Small intestine (tissue), 16 donors: ENCODE measurements at places on chromosomes 12 and 14. TPM values are rescaled to one million over a fixed set of nuclear protein-coding genes. Genes with fewer than 3 reads are reported as not detected.

- peaks cover 3% of the 10 kb centered on the region for H3K4me1 ChIP-seq
- peaks cover 27% of the 10 kb centered on the region for H3K27me3 ChIP-seq
- H3K36me3 ChIP-seq: no peaks in the 10 kb centered on the region
- no peak overlapping the region for H3K4me3 ChIP-seq
- H3K27ac ChIP-seq: no peak overlapping the region
- peak; percentile 60 for DNase-seq
Observed at GRCh38 chr12:51864833-51865670, 16.5 kb upstream of the FIGNL2 start.

DNA sequence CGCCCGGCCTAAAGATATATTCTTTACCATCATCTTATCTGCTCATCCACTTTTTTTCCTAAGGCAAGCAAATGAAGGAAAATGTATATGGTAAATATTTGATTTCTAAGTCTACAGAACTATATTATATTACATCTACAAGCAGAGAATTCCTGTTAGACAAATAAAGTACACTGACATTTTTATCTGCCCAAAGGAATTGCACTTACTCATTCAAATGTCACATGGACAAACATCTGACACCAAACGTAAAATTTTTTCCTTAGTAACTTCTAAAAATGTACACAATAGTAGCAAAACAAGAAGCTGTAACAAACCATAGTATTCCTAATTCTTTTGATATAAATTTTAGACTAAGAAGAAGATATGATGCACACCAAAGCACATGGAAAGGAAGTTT, 51.0 kb downstream of the SPPL3 start:
- no peak overlapping the region for H3K4me3 ChIP-seq
- H3K27ac ChIP-seq: no peak overlapping the region

DNA sequence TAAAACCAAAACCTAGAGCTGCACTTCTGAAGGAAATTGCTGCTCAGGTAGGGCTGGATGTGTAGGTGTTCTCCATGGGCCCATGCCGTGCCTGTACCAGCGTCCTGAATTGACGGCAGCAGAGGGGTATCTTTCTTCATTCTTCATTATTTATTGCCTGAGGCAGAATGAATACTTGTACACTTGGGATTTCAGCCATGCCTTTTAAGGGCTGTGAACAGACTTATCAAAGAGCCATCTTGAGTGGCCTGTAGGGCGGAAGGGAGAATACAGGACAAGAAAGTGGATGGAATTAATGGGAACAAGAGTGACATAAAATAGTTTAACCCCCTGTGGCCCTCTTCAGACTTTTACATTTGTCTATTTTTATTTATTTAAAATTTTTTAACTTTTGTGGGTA, 61.4 kb downstream of the RASSF3 start:
- peaks cover 71% of the 10 kb centered on the region for H3K4me1 ChIP-seq
- DNase-seq: peak; percentile 26
- H3K36me3 ChIP-seq: no peaks in the 10 kb centered on the region
- no peaks in the 10 kb centered on the region for H3K27me3 ChIP-seq

NTF3 gene
- polyA plus RNA-seq: 2.2 TPM

NPFF gene
- polyA plus RNA-seq: not detected

- no peaks in the 10 kb centered on the region for H3K4me1 ChIP-seq
- H3K27me3 ChIP-seq: no peaks in the 10 kb centered on the region
- no peak overlapping the region for H3K27ac ChIP-seq
Observed at GRCh38 chr14:72961579-72962335, 35.5 kb downstream of the DCAF4 start.

DNA sequence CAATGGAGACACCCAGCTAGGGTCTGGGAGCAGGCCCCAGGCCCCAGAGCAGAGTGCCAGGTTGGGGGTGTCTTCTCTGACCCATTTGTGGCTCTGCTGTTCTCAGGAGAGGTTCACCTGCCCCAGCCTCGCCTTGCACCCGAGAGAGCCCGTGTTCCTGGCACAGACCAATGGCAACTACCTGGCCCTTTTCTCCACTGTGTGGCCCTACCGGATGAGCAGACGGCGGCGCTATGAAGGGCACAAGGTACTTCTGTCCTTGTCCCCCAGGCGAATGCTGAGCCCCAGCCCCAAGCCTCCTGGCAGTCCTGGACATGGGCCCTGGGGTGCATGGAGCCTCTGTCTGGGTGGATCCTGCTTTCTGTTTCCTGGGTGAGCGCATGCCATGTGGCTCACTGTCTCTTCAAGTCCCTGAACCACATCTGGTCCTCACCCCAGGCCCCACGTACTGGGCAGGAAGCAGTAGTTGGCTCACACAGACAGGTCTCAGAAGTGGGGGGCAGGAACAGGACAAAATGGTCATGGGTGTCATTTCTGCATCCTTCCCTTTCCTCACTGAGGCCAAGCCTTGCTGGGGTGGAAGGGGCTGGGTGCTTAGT, 58.2 kb downstream of the BEGAIN start:
- H3K4me1 ChIP-seq: no peaks in the 10 kb centered on the region
- no peaks in the 10 kb centered on the region for H3K36me3 ChIP-seq
- no peaks in the 10 kb centered on the region for H3K27me3 ChIP-seq
- no peak overlapping the region for H3K27ac ChIP-seq
- H3K4me3 ChIP-seq: no peak overlapping the region
- no peak for DNase-seq

CCDC177 gene
- not detected for polyA plus RNA-seq

- no peaks in the 10 kb centered on the region for H3K36me3 ChIP-seq
- no peak overlapping the region for H3K4me3 ChIP-seq
- peaks cover 3% of the 10 kb centered on the region for H3K4me1 ChIP-seq
- no peak overlapping the region for H3K27ac ChIP-seq
- DNase-seq: no peak
Observed at GRCh38 chr14:68464711-68465110, 328.2 kb downstream of the ZFP36L1 start.

DNAI7 gene
- polyA plus RNA-seq: 0.04 TPM

SLC38A4 gene
- polyA plus RNA-seq: 0.22 TPM

LMO3 gene
- polyA plus RNA-seq: 0.67 TPM

- no peaks in the 10 kb centered on the region for H3K36me3 ChIP-seq
- no peak overlapping the region for H3K4me3 ChIP-seq
- no peak overlapping the region for H3K27ac ChIP-seq
- peak; percentile 6 for DNase-seq
- no peaks in the 10 kb centered on the region for H3K27me3 ChIP-seq
Observed at GRCh38 chr12:85733221-85733840, 102.9 kb downstream of the RASSF9 start.

DNA sequence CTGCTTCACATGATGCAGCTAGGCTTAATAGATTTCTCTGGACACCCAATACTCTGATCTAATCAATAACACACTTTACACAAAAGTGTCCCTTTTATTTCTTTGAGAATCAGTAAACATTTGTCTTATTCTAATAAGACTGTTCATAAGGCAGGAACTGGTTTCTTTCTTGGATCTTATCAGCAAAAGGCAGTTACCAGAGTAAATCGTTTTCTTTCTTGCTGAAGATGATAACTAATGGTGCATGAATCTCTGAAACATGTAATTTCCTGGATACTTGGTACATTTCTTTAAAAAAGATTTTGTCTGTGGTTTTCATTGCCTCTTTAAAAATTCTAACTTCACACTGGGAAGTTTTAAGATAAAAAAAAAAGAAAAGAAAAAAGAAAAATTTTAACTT, 39.6 kb downstream of the WIF1 start:
- no peaks in the 10 kb centered on the region for H3K36me3 ChIP-seq
- H3K27me3 ChIP-seq: no peaks in the 10 kb centered on the region
- no peak overlapping the region for H3K27ac ChIP-seq
- H3K4me1 ChIP-seq: no peaks in the 10 kb centered on the region

ANKRD33 gene
- not detected for polyA plus RNA-seq

DNA sequence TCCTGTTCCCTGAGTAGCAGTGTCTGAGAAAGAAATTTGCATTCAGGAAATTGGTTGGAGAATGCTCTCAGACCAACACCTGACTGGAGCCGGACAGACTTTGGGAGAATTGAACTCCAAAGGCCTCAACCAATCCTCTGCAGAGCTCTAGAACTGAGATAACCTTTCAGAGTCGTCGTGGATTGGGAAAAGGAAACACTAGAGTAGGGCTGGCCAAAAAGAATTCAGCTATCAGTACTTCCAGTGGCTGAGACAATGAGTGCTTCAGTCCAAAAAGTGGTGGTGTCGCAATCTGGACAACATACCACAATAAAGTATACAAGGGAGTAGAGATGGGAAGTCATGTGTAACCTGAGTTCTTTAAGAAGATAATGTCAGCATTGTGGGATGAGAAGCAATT, 377.1 kb downstream of the SLC16A7 start:
- H3K27me3 ChIP-seq: no peaks in the 10 kb centered on the region
- DNase-seq: no peak
- no peaks in the 10 kb centered on the region for H3K4me1 ChIP-seq
- H3K27ac ChIP-seq: no peak overlapping the region
- H3K36me3 ChIP-seq: no peaks in the 10 kb centered on the region

AKAP5 gene
- polyA plus RNA-seq: 0.27 TPM

- H3K4me1 ChIP-seq: no peaks in the 10 kb centered on the region
- no peak for DNase-seq
- H3K27me3 ChIP-seq: no peaks in the 10 kb centered on the region
- no peak overlapping the region for H3K4me3 ChIP-seq
- H3K36me3 ChIP-seq: no peaks in the 10 kb centered on the region
Observed at GRCh38 chr12:126464153-126464552, 1398.9 kb downstream of the AACS start.

- H3K27ac ChIP-seq: no peak overlapping the region
- no peaks in the 10 kb centered on the region for H3K36me3 ChIP-seq
- no peaks in the 10 kb centered on the region for H3K27me3 ChIP-seq
- H3K4me1 ChIP-seq: no peaks in the 10 kb centered on the region
- no peak overlapping the region for H3K4me3 ChIP-seq
Observed at GRCh38 chr12:65868133-65868705, 43.9 kb downstream of the HMGA2 start.

- no peaks in the 10 kb centered on the region for H3K27me3 ChIP-seq
- no peak overlapping the region for H3K27ac ChIP-seq
- no peak overlapping the region for H3K4me3 ChIP-seq
- DNase-seq: no peak
Observed at GRCh38 chr12:40208707-40209446, 15.9 kb upstream of the LRRK2 start.

- H3K27ac ChIP-seq: no peak overlapping the region
- peaks cover 20% of the 10 kb centered on the region for H3K4me1 ChIP-seq
- H3K36me3 ChIP-seq: no peaks in the 10 kb centered on the region
Observed at GRCh38 chr14:100653409-100653808, 66.2 kb upstream of the BEGAIN start.

COA8 gene
- 68.7 TPM for polyA plus RNA-seq

- no peak overlapping the region for H3K27ac ChIP-seq
- H3K4me3 ChIP-seq: no peak overlapping the region
- no peaks in the 10 kb centered on the region for H3K4me1 ChIP-seq
Observed at GRCh38 chr12:41365653-41366171, 177.6 kb downstream of the PDZRN4 start.

DNA sequence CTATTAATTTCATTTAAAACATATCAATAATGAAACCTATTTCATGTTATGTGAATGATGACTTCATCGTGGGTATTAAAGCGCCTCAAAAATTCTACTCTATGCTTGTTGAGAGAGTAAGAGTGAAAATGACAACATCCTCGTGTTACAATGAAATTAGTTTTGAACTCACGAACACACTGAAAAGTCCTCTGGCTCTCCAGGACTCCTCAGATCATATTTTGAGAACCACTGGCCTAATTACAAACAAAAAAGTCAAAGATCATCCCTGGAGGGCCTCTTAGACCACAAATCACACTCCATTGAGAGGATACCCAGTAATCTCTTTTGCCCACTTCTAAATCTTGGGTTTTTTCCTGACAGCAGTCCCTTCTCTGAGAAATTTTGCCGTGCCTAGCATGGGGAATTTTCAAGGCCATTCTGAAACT, 19.1 kb downstream of the DAAM1 start:
- H3K4me3 ChIP-seq: no peak overlapping the region
- H3K27ac ChIP-seq: no peak overlapping the region
- no peak for DNase-seq
- no peaks in the 10 kb centered on the region for H3K36me3 ChIP-seq
- no peaks in the 10 kb centered on the region for H3K27me3 ChIP-seq
- no peaks in the 10 kb centered on the region for H3K4me1 ChIP-seq

OSBPL8 gene
- polyA plus RNA-seq: 4.5 TPM

DNA sequence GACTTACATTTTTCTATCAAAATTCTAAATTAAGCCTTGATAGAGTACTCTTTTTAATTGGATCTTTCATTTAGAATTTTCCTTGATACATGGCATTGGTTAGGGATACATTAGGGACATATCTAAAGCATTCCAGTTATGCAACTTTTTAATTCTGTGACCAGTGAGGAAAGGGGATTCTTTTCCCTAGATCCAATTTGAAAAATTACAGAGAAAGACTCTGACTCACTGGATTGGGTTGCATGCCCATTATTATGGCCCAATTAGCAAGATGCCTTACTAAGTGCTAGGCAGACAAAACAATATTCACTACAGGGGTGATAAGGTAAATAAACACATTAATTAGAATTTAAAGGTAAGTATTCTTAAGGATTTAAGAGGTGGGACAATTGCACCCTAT, 5.2 kb upstream of the RAD52 start:
- no peaks in the 10 kb centered on the region for H3K27me3 ChIP-seq
- H3K4me3 ChIP-seq: no peak overlapping the region
- no peaks in the 10 kb centered on the region for H3K4me1 ChIP-seq
- no peak for DNase-seq
- no peaks in the 10 kb centered on the region for H3K36me3 ChIP-seq

GRCh38 chr14:71668186-71668912, 263.9 kb upstream of the RGS6 start:
- no peak overlapping the region for H3K4me3 ChIP-seq
- H3K27me3 ChIP-seq: no peaks in the 10 kb centered on the region
- H3K27ac ChIP-seq: no peak overlapping the region
- DNase-seq: no peak
- peaks cover 16% of the 10 kb centered on the region for H3K36me3 ChIP-seq

DNA sequence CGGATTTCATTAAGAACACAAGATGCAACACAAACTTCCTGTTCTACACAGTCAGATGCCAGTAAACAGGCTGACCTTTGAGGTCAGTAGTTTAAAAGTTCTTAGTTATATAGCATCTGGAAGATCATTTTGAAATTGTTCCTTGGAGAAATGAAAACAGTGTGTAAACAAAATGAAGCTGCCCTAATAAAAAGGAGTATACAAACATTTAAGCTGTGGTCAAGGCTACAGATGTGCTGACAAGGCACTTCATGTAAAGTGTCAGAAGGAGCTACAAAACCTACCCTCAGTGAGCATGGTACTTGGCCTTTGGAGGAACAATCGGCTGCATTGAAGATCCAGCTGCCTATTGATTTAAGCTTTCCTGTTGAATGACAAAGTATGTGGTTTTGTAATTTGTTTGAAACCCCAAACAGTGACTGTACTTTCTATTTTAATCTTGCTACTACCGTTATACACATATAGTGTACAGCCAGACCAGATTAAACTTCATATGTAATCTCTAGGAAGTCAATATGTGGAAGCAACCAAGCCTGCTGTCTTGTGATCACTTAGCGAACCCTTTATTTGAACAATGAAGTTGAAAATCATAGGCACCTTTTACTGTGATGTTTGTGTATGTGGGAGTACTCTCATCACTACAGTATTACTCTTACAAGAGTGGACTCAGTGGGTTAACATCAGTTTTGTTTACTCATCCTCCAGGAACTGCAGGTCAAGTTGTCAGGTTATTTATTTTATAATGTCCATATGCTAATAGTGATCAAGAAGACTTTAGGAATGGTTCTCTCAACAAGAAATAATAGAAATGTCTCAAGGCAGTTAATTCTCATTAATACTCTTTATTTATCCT, 13.5 kb downstream of the PTGER2 start:
- H3K27ac ChIP-seq: no peak overlapping the region
- H3K4me1 ChIP-seq: no peaks in the 10 kb centered on the region
- H3K36me3 ChIP-seq: no peaks in the 10 kb centered on the region
- H3K4me3 ChIP-seq: no peak overlapping the region
- DNase-seq: peak; percentile 9

CARMIL3 gene
- 1.3 TPM for polyA plus RNA-seq
